ENCODE measurements at places on chromosomes 2 and 18.

DNA sequence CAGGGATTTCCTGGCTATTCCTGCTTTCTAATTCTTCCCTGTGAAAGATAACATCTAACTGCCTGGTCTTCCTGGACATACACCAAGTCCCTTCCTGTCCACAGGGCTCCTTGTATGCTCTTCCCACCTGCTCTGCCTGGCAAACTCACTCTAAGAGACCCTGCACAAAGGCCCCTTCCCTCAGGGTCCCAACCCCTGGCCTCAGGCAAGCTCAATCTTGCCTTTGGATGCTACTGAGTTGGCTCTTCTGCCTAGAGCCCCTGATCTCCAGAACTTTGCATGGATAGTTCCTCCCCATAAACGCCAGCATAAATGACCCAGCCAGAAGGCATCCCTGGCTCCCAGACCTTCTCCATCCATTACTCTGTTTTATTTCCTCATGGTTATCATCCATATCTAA, 98.3 kb upstream of the OTOS start:
- DNase-seq: no peak

GRCh38 chr18:7561909-7562460, 5.1 kb upstream of the PTPRM start:
- DNase-seq: no peak

GRCh38 chr2:69141061-69141460, 128.1 kb downstream of the ANTXR1 start:
- DNase-seq: no peak

DNA sequence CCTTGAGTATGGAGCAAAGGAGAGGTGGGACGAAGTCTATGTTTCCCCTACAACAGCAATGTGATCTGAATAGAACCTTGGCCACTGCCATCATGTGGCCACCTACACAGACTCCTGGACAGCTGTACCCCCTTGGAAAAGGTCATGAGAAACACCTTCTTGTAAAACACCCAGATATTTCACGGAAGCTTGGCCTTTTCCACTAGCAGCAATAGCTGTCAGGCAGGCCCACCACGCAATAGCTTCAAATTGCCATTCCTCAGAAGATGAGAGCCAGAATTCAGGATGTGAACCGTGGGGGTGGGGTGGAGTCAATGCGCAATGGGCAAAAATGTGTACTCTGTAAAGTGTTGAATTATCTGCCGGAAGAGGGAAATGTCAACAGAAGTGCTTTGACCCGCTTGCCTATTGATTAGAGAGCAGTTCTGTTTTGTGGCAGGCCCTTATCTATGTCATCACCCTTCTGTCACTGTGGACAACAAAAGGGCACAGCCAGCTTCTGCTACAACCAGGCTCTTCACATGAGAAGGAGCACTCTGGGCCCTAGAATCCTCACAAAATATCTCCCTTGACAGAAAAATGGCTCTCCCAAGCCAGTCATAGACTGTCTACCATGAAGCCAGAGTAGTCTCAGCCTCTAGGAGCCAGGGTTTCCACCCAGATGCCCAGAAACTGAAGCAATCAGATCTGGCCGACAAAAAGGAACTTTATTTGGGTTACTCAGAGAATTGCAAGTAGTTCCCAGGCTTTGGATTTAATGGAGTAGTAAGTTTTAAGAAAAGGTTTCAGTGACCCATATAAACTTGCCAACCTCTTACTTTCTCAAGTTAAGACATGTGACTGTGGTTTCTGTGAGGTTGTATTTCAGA, 9.5 kb downstream of the INPP1 start:
- no peak for DNase-seq

GRCh38 chr2:143177096-143177786, 48.0 kb downstream of the ARHGAP15 start:
- no peak for DNase-seq

DNA sequence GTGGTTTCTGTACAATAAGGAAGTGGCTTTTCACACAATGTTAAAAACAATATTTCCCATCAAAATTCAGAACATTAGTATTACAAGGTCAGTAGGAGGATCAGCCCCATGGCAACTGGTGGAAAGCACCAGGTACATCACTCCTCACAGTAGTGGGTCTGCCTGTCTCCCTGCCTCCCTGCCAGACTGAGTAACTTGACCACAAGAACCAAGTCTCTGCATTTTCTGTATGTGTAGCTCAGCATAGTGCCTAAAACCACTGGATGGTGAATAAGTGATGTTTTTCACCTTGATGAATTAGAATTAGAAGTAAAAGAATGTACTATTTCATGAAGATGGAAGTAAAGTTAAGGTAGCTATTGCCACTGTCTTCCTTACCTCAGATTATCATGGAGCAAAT, 4.1 kb upstream of the WDR7 start:
- no peak for DNase-seq

- DNase-seq: no peak
Observed at GRCh38 chr2:201872591-201872990, 66.3 kb downstream of the CDK15 start.

DNA sequence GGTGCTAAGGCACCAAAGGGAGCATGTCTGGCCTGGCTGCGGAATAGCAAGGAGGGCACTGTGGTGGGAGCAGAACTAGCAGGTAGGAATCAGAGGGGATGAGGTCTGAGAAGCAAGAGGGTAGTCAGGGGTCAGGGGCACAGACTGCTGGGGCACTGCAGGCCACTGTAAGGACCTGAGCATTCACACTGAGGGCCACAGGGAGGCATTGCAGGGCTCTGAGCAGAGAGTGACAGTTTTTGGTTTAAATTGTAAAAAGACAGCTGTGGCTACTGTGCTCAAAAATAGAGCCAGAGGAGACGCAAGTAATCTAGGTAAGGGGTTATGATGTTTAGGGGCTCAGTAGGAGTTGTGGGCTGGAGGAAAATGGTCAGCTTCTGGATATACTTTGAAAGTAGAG, 41.5 kb downstream of the ARHGAP25 start:
- no peak for DNase-seq

- no peak for DNase-seq
Observed at GRCh38 chr2:166335284-166335683, 40.5 kb downstream of the SCN9A start.

DNA sequence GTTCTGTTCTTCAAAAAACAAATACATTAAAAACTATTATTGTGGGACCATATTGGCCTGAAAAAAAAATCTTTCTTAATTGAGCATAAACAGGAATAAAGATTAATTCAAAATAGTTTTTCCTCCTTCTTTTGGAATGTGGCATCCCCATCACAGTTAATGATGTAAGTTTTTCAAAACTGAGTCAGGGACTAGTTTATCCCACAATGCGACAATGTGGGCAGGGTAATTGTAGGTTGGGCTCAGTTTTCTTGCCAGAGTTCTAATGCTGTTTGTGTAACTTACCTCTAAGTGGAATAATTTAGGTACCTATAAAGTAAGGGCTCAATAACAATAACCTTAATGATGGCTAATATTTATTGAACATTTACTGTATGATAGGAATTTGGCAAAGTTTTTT, 82.0 kb downstream of the PMS1 start:
- DNase-seq: no peak

DNA sequence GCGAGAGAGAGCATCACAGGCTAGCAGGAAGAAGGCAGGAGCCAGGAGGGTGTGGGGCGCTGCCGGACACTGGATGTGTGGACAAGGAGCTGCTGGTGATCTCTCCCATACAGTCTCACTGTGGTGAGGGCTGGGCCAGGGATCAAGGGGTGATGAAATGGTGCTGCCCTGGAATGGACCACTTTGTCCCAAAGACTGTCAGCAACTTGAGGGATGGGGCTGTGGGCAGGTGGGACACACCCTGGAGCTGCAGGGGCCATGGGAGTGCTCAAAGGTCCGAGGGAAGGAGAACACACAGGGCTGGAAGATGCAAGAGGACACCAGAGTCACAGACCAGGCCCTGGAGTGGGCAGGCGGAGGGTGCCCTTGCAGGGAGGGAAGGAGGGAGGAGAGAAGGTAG, 38.0 kb downstream of the COA5 start:
- DNase-seq: no peak

GRCh38 chr18:45447355-45448265, 167.7 kb upstream of the SLC14A2 start:
- DNase-seq: no peak

DNA sequence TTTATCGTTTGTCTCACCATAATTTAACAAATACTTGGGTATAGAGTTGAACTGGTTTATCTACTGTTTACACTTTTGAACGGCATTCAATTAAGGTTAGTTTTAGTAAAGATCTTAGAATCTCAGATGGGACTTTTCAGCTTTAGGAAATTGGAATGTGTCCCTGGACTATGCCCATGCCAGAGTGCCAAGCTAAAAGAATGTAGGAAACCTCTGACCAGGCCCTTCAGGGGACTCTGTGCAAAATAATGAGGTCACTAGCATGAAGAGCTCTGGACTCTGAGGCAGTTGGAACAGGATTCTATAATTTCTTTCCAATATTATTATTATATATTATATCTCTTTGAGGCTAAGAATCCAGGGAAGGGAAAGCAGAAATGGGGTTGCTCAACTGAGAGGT, 13.5 kb downstream of the DIS3L2 start:
- DNase-seq: no peak

GRCh38 chr2:229126066-229126465, 145.0 kb downstream of the PID1 start:
- no peak for DNase-seq

DNA sequence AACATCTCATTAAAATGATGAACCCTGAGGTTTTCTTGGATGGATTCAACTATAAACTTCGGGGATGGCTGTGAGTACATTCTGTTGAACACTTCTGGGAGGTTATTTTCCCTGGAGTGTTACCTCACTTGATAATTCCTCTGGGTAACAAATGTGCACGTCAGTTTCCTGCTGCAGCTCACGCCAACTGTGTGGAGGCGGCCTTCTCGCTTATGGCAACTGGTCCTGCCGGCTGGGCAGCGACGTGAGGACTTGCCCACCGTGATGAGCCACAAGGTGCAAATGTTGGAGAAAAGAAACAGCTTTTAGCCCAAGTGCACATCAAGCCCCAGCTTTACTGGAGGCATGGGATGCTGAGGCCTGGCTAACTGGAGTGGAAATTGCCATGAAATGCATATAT, 15.9 kb downstream of the MYCN start:
- no peak for DNase-seq

DNA sequence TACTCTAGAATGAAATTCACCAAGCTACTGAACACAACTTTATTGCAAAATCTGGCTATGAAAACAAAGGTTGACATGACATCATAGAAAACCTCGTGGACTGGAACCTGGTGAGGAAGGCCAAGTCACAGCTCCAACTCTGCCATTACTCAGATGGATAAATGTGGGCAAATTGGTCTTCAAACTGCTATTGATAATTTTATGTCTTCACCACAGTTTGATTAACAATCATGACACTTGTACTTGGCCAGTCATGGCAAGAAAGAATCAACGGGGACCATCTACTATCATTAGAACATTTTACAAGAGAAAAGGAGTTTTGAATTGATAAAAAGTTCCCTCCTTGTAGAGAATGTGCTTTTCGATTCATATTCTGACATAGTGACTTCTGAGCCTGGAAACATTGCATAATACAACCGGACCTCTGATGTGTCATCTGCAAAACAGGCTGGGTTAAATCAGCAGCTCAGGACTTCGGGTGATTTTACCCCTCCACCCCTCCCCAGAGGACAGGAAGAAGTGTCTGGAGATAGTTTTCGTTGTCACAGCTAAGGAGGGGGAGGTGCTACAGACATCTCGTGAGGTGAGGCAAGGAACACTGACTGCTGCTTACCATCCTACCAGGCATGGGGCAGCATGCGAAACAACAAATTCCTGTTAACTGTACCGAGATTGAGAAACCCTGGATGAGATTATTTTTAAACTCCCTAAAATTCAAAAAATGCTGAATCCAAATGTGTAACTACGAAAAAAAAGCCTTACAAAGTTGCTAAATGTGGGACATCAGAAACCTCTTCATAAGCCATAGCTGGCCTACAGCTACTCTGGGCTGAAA, 8.4 kb downstream of the L3MBTL4 start:
- DNase-seq: no peak

DNA sequence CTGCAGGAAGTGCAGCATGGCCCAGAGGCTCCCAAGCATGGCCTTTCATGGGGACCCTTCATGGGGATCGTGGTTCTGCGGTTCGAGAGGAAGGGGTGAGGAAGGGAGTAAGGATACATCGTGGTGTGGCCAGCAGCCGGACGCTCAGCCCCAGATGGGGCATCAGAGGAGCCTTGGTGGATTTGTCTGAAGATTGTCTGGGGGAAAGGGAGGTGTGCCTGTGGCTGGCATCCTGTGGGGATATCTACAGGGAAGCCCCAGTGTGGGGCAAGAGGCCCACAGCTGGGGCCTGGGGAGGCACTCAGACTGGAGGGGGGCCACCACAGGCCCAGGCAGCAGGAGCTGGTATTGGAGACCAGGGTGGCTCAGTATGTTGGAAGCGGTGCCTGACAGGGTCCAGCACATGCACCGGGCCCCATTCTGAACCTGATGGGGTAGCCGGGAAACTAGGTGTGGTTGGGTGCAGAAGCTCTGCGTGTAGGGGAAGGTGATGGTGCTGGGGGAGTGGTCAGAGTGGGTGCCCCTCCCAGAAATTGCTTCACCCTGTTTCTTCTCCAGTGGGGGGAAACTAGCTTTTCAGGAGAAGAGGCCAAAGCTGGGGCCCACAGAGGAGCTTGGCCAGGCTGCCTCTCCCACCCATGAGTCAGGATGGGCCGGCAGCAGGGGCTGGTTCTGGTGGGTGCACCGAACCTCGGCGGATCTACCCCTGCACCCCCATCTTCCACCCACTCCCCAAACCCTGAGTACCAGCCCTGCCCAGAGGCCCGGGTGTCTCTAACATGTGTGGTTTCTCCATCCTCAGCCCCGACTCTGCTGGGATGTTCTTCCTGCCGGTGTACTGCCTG, 274.4 kb upstream of the HDAC4 start:
- no peak for DNase-seq

GRCh38 chr2:36192983-36193382, 162.6 kb upstream of the CRIM1 start:
- no peak for DNase-seq

DNA sequence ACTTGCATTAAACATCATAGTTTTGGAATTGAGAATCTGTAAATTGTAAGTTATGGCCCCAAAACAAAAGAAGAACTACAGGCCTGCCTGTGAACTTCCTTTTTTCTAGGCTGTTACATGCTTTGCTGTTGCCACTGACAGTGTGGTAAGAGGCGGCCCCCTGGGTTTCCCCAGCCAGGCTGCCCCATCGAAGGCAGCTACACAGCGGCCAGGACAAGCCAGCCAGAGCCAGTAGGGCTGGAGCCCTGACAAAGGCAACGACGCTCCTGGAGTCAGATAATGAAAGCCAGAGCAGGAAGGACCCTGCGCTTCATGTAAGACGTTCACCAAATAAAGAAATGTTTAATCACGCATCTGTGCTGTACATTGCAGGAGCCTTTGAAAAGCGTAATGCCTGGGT, 55.0 kb downstream of the ANKRD44 start:
- DNase-seq: no peak

DNA sequence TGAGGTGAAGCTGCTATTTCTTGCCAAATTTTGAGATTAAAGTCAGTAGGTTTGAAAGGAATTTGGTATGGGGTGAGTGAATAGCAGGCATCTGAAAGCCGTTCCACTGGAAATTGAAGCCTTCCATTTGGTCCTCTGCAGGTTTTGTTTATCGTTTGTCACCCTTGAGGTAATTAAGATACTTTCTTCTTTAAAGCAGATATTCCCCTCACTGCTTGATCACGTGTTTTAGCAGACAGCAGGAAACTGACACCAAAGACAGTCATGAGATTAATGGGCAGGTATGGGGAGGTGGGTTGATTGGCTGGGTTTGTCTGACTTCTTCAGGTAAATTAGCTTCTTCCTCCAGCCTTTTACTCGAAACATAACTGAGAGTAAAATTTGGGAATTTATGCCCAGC, 10.7 kb downstream of the LPIN1 start:
- no peak for DNase-seq

- DNase-seq: peak; percentile 44
Observed at GRCh38 chr2:127106457-127106990, 430 bp downstream of the BIN1 start.

- peak; percentile 53 for DNase-seq
Observed at GRCh38 chr2:101038455-101039255, 36.6 kb downstream of the RPL31 start.
